ENCODE measurements at places on chromosomes 6 and 20.

- DNase-seq, result no peak
Observed at GRCh38 chr6:20533746-20534294, 437 bp upstream of the CDKAL1 start.

- no peak for DNase-seq
Observed at GRCh38 chr20:35515949-35516645, 13.4 kb downstream of the C20orf173 start.

- no peak for DNase-seq
Observed at GRCh38 chr6:89530982-89531381, 98.0 kb downstream of the ANKRD6 start.

- no peak for DNase-seq
Observed at GRCh38 chr6:18189196-18189595, 34.0 kb downstream of the KDM1B start.

GRCh38 chr20:16803965-16804792 lies 56.0 kb downstream of the OTOR start:
- DNase-seq, result peak; percentile 14

- DNase-seq, result no peak
Observed at GRCh38 chr6:34149452-34149810, 3.5 kb upstream of the GRM4 start.

- no peak for DNase-seq
Observed at GRCh38 chr6:142697922-142698321, 247.1 kb downstream of the HIVEP2 start.

Data from CD4-positive, alpha-beta T cell treated with Interleukin-1 beta for 1 hour (primary cell).